ENCODE measurements at places on chromosomes 3 and 15.
A peak's percentile ranks its signal among the peaks of the same experiment; 100 is the strongest.

- no peak for DNase-seq
Measured at GRCh38 chr3:146680617-146681016, 75.5 kb upstream of the PLSCR5 start.

- peak; percentile 55 for DNase-seq
Measured at GRCh38 chr15:68618908-68619698, 40.3 kb downstream of the CORO2B start.

DNA sequence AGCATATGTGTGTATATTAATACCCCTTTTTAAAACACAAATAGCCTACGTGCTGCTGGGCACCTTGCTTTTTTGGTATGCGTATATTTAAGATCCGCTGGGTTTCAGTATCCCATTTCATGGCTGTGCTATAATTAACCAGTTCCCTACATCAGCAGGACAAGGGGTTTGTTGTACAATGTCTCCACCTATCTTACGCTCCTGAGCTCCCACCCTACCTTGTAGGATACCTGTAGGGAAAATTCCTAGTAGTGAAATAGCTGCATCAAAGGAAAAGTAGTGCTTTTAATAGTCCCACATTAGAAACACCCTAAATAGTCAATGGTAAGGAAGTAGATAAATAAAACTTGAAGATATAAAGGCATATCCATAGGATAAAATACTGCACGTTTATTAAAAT lies 1.4 kb downstream of the MAP6D1 start:
- DNase-seq: no peak

DNA sequence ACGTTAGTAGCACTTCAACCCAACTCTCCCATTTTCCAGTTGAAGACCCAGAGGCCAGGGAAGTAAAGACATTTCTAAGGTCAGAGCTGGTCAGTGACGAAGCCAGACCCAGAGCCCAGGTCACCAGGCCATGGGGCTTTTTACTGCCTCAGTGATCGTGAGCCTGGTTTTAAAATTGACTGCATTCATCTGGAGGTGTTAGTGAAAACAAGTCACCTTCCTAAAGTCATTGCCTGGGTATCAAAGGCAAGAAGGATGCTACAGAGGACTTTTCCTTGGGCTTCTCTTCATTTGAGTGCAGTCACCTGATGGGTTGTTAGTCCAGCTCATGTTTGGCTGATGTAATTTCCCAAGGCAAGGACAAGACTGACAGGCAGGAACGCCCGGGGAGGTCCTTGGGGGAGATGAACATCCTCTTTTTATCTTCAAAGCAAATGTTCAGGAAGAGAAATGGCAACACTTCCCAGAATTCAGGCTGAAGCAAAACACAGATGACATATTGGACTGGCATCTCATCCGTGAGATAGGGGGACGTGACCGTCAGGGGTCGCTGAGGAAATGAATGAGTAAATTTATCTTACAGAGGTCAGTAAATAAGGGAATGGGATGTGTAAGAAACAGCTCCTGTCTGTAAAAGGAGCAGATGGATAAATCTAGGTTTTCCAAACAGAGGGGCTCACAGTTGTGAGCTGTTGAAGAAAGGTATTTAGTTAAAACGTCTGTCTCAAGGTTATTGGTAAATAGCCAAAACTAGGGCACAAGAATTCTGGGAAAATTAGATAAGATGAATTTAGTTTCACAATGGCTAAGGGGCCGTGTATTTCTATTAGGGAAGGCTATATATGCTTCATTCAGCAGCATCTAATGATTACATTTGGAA lies 201.2 kb downstream of the OPA1 start:
- DNase-seq: no peak

GRCh38 chr3:42070524-42070923 lies 20.6 kb upstream of the TRAK1 start:
- no peak for DNase-seq

DNA sequence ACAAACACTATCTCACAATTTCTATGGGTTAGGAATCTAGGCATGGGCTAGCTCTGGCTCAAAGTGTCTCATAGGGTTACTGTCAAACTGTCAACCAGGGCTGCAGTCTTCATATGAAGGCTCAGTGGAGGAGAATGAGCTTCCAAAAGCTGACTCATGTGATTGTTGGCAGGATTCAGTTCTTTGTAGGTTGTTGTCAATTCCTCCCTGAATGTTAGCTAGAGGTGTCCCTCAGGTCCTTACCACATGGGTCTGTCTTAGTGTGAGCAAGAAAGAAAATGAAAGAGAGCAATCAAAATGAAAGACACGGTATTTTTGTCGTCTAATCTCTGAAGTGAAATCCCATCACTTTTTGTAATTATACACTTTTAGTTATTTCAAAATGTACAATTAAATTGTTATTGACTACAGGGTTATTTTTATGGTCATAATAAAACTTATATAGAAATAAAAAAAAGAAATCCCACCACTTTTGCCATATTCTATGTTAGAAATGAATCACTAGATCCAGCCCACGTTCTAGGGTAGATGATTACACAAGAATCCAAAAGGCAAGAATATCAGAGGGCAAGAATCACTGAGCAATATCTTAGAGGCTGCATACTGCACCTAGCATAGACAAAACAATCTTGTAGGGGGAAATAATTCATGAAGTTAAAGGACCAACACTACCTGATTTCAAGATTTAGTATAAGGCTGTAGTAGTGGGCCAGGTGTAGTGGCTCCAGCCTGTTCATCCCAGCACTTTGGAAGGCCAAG lies 8.4 kb downstream of the ACSBG1 start:
- no peak for DNase-seq

GRCh38 chr3:184426691-184427141 lies 46.9 kb downstream of the CHRD start:
- DNase-seq: no peak

GRCh38 chr3:75327453-75327852 lies 336.7 kb upstream of the FRG2C start:
- DNase-seq: no peak

DNA sequence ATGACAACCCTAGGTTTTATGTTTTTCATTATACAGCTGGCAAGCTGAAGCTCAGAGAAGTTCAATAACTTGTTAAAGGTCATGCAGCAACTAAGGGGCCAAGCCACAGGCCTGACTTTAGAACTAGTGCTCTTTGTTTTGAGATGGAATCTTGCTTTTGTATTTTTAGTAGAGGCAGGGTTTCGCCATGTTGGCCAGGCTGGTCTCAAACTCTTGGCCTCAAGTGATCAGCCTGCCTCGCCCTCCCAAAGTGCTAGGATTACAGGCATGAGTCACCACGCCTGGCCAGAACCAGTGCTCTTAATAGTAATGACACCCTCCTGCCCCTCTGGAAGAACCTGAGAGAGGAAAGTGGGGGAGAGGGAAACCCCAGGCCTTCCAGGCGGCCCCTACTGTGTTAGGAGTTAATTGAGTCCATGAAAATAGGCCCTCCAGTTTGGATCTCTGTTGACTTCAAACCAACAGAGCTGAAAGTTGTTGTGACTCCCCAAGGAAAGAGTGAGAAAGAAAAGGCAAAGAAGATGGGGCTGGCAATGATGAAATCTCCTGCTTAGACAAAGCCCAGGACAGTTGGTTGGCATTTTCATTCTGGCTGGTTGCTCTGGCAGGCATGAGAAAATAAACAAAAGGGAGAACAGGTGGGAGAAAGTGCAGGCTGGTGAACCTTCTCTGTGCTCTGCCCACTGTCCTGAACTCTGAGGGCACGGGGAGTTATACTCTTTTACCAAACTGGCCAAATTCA lies 3.6 kb upstream of the PRRT3 start:
- no peak for DNase-seq

GRCh38 chr3:122857019-122857418 lies 62.1 kb downstream of the SLC49A4 start:
- no peak for DNase-seq

- DNase-seq: peak; percentile 77
Measured at GRCh38 chr3:45992821-45993221, 2.8 kb downstream of the FYCO1 start.

GRCh38 chr15:43903864-43904290 lies 77.1 kb downstream of the WDR76 start:
- peak; percentile 29 for DNase-seq

- DNase-seq: no peak
Measured at GRCh38 chr15:69606144-69606543, 153.5 kb downstream of the RPLP1 start.

- peak; percentile 60 for DNase-seq
Measured at GRCh38 chr3:138089091-138089490, 26.3 kb downstream of the DZIP1L start.

GRCh38 chr3:129084501-129084900 lies 23.9 kb downstream of the GP9 start:
- no peak for DNase-seq

GRCh38 chr15:50380089-50380488 lies 25.1 kb upstream of the GABPB1 start:
- peak; percentile 25 for DNase-seq

- peak; percentile 16 for DNase-seq
Measured at GRCh38 chr3:151869181-151869580, 4.3 kb upstream of the SUCNR1 start.

DNA sequence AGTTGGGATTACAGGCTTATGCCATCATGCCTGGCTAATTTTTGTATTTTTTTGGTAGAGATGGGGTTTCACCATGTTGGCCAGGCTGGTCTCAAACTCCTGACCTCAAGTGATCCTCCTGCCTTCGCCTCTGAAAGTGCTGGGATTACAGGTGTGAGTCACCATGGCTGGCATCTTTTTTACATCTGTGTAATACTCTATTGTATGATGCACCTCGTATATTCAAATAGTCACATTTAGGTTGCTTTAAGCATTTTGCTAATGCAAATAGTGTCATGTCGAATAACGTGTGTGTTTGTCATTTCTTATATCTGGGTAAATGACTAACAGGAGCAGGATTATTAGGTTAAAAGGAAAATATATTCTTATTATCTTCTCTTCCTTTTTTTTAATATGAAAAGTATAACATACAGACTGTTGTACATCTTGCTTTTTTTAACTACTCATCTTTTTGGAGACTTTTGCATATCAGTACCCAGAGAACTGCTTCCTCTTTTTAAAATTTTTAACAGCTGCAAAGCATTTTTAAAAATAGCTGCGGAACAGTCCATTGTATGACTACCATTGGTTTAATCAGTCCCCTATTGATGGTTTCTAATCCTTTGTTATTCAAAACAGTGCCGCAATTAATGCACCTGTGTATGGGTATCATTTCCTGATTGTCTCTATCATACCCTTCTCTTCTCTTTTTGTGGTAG lies 13.4 kb downstream of the SCAMP5 start:
- DNase-seq: no peak

DNA sequence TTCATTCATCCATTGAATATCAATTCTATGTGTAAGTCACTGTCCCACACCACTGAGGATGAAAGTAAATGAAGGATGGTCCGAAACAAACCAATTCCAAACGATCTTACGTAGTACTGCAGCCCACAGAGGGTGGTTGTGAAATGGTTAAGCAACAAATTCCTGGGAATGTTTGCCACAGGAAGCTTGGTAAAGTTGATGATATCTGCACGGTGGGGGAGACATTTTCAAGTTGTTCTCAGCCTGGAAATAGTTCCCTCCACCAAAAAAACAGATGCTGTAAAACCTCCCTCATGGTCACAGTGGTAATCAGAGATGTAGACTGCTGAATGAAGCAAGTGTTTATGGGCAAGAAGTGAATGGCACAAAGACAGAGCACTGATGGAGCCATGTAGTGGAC lies 35.9 kb upstream of the BNC1 start:
- no peak for DNase-seq

DNA sequence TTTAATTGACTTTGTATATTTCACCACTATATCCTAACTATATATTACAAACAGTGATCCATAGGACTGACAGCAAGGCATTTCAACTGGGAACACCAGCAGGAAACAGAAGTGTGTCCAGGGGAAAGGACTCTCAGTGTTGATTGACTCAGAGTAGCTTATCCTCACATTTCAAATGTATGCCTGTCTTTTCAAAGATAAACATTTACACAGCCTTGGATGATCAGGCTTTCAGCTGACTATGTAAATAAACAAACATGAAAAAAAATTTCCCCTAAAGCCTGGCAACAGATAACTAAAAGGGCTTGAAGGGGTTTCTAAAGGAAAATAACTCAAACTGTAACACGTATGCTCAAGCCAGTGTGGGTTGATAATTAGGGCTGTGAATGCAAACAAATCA lies 321.8 kb downstream of the TBC1D5 start:
- no peak for DNase-seq
